ENCODE measurements at places on chromosomes 2 and 18.

GRCh38 chr2:68709421-68709911 lies 25.1 kb upstream of the ARHGAP25 start:
- no peak for DNase-seq

GRCh38 chr2:120744817-120745216 lies 9.1 kb downstream of the GLI2 start:
- DNase-seq = no peak

- no peak for DNase-seq
These were observed 46.1 kb upstream of the PTH2R start for GRCh38 chr2:208360259-208361076.

DNA sequence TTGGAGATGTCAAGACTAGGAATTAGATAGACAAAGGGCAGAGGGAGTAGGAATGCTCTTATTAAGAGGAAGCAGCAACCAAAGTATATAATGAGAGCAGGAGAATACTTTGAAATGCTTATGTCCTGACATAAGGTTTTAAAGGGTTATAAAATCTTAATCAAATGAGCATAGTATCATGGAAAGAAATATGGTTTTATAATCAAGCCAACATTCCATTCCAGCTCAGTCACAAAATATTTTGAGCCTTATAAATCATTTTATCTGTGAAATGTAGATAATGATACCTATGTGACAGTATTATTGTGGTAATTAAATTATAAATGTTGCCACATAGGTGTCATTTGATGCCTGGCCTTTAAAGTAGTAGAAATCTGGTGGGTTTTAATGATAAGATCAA lies 17.6 kb downstream of the VSNL1 start:
- DNase-seq = no peak

GRCh38 chr2:241857572-241858121 lies 1.0 kb downstream of the PDCD1 start:
- DNase-seq = no peak

GRCh38 chr2:105125920-105126319 lies 88.1 kb downstream of the MRPS9 start:
- no peak for DNase-seq

DNA sequence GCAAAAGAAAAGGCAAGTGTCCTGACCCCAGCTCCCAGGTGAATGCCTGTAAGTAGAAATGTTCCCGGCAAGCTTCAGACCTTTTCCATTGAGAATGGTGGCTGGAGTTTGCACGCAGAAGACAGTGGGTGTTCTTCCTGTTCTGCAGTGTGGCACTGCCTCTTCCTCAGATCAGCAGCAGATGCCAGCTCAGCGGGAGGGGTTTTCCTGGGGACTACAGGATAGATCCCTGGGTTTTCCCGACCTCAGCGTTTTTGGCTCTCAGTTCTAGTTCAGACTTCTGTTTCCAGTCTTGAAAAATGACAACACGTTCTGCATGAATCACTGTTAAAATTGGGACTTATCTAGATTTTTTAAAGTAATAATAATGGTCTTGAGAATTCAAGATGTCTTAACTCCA lies 39.2 kb downstream of the GRHL1 start:
- DNase-seq = no peak
